KBM-7 (cell line): ENCODE measurements at places on chromosomes 3 and 15.

DNA sequence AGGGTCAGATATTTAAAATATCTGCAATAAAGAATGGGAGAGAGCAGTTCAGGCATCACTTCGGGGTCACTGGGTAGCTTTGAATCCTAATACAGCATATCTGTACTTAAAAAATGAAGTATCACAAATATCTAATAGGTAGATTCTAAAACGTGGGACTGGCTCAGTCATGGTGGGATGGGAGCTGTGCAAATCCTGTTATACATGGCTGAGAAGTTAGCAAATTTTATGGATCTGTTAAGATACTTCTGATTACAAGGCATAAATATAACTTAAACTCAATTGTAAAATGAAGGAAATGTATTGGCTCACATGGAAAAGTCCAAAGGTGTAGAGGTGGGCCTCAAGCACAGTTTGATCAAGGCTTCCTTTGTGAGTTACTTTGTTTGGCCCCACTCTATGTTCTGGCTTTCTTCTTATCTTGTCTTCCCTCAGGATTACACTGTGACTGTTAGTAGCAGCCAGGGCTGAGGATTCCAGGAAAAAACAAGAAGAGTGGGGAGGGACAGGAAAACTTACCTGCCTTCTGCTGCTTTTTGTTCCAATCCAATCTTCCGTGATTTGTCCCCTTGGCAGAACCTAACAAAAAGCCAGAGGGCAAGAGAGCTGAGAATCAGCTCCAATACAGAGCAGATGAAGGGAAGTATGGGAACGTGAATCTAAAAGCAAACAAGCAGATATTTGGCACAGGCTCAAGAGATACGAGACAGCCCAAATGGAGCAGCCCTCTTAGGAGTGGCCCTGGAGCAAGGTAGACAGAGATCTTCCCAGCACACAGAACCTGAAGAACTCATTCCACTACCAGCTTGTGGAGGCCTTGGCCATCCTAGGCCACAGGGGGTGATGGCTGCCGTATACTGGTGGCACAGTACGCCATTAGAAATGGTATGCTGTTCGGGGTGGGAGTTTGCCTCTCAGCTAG is 10.9 kb downstream of the PAQR9 start:
- no peak for DNase-seq

DNA sequence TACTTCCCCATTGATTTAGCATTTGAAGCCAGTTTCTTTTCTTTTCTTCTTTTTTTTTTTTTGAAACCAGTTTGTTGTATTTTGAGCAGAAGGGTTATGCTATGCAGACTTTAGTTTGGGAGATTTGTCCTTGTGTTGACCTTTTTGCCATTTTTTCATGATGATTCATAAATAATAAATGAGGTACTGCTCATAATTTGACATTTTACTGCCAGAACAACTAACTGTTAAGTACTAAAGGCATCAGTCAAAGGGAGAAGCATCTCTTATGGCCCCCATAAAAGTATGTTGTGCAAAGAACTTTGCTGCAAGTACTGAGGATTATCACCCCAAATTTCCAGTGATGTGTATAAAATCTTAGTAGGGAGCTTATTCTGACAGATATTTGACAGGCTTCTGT is 1.7 kb upstream of the GPR87 start:
- DNase-seq, result no peak

- DNase-seq, result no peak
These were observed 334.6 kb upstream of the GRM7 start for GRCh38 chr3:6526321-6526720.

DNA sequence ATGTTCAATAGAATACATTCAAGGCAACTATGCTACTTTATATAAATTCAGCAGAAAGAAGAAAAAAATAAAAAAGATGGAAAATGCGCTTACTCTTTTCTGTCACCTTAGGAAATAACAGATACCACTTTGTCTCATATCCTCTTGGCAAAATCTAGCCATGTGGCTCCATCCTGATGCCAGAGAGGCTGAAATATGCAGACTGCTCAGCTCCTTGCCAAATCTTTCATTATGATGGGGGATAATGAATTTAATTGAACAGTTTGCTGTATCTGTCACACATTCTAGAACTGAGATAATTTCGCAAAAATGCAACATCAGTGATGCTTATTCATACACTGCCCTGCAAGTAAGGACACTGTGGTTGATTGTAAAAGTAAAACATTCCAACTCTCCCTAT is 1081.5 kb downstream of the PLOD2 start:
- no peak for DNase-seq
